ENCODE measurements at places on chromosomes 7 and 10.

DNA sequence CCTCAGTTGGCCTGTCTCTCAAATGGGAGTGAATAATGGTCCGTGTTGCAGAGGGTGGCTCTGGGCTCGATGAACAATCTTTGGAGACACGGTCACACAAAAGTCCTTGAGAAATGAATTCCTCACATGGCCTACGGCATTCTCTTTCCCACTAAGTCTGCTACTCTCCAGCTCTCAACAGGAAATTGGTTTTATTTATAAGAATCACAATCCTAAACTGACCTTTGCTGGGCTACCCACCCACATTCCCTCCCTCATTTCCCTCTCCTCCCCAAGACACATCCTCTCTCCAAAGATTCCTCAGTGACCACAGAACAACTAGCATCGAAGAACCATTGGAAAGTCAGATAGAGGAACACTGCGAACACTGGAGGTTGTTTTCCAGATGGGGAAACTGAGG is 4.7 kb downstream of the AFAP1L2 start:
- DNase-seq, result no peak

GRCh38 chr7:45368129-45368807 is 205.9 kb upstream of the ADCY1 start:
- DNase-seq, result no peak

- no peak for DNase-seq
These were observed 617.6 kb downstream of the INHBA start for GRCh38 chr7:41085244-41085643.

DNA sequence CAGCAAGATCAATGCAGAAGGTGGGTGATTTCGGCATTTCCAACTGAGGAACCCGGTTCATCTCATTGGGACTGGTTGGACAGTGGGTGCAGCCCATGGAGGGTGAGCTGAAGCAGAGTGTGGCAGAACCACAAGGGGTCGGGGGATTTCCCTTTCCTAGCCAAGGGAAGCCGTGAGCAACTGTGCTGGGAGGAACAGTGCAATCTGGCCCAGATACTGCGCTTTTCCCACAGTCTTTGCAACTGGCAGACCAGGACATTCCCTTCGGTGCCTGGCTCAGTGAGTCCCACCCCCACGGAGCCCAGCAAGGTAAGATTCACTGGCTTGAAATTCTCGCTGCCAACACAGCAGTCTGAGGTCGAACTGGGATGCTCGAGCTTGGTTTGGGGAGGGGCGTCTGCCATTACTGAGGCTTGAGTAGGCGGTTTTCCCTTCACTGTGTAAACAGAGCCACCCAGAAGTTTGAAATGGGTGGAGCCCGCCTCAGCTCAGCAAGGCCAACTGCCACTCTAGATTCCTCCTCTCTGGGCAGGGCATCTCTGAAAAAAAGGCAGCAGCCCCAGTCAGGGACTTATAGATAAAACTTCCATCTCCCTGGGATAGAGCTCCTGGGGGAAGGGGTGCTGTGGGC is 58.6 kb upstream of the SLC26A5 start:
- DNase-seq, result no peak

GRCh38 chr10:45420453-45421192 is 46.6 kb downstream of the ALOX5 start:
- DNase-seq, result peak; percentile 27

- no peak for DNase-seq
These were observed 8.6 kb upstream of the ZNF33B start for GRCh38 chr10:42646687-42647640.

- peak; percentile 55 for DNase-seq
These were observed 76.9 kb downstream of the RNF216 start for GRCh38 chr7:5704534-5704922.

DNA sequence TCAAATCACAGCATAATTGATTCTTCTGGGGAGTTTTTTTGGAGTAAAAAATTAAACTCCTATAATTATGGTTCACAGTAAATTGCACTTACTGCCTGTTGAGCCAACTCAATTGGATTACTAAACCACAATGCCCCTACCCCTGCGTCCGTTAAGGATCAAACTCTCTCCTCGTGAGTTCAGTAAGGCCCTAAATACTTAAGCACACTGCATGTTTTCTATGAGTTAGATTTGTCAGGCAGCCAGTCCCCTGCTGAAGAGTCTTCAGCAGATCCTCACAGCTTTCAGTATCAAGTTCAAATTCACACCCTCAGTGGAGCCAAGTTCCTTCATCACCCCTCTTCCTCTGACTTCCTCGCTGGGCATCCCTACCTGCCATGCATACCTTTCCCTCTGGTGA is 275.0 kb upstream of the BMPER start:
- no peak for DNase-seq

DNA sequence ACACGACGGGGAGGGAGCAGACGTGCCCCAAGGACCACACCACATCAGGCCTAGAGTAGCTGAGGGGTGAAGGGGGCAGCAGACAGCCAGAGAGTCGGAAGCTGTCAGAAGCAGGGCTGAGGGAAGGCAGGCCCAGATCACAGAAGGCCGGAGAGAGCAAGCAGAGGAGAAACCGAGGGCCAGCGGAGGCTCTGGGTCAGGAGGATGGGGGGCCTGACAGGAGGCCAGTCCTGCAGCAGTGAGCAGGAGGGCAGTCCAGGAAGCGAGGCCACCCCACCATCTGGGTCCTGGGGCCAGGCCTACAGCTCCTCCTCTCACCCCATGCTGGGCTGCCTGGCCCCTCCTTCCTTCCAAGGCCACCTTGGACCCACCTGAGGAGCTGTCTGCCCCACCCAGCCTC is 20.3 kb downstream of the SLIT1 start:
- no peak for DNase-seq

DNA sequence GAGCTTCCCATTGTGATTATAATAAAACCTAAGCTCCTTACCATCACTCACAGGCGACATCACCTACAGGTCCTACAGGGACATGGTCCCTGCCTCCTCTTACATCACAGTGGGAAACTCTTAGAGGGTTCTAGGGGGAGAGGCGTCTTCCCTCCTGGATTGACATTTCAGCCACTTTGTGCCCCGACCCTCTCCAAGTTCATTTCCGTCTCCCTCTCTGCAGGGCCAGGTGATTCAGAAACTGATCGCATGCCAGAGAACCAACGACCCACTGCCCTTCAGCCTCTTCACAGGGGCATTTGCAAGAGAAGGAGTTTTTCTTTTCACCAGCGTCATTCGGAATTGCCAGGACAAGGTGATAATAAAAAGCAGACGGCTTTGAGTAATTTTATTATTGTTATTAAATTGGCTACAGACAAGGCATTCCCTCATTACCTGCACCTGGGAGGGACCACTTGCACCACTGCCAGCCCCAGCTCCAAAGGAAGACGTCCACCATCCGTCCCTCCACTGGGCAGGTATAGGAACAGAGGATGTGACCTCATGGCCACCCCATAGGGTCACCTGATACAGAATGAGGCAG is 85.8 kb upstream of the CUX1 start:
- no peak for DNase-seq

DNA sequence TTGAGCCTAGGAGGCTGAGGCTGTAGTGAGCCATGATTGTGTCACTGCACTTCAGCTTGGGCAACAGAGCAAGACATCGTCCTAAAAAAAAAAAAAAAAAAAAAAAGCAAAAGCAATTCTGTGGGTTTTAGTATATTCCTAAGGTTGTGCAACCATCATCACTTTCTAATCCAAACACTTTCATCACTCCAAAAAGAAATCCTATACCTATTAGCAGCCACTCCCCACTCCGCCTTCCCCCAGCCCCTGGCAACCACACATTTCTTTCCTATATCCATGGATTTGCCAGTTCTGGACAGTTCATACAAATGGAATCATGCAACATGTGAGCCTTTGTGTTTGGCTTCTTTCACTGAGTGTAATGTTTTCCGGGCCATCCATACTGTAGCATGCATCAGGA is 20.4 kb downstream of the ZAN start:
- DNase-seq, result no peak

DNA sequence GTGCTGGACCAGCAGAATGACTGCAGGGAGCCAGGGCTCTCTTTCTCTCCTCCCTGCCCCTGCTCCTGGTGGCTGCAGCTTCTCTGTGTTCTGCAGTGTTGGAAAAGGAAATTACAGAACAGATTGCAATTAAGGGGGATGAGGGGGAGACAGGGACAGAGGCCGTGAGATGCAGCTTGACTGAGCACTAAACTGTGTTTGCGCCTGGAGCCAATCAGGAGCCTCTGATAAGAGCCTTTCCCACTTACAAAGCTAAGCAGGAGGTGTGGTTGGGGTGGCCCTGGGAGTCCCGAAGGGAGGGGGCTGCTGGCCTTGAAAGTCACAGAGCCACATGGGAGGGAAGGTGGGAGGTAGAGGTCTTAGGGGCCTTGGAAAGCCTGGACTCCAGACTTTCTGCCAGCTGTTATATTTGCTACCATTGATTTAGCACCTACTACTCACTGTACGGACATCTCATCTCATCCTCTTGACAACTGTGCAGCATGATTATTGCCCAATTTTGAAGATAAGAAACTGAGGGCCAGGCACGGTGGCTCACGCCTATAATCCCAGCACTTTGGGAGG is 26.7 kb downstream of the TRIM8 start:
- no peak for DNase-seq

- DNase-seq, result no peak
These were observed 148.2 kb upstream of the WNT16 start for GRCh38 chr7:121180436-121181063.

GRCh38 chr10:60277656-60278055 is 112.0 kb downstream of the ANK3 start:
- no peak for DNase-seq

- no peak for DNase-seq
These were observed 125.7 kb downstream of the FOXP2 start for GRCh38 chr7:114540291-114540690.

DNA sequence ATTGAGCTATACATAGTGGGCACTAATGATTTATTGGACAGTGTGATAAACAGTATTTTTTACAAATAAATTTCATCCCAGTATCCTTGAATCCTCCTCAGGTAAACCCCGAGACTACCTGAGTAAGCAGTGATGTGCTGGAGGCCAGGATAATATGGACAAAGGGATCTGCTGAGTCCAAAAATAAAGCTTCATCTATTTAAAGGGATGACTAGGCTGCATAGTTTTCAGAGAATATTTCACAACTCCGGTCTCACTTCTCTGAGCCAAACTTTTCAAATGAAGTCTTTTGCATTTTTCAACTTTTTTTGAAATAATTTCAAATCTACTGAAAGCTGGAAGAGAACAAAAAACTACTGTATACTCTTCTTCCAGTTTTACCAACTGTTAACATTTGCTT is 2.5 kb downstream of the ACTR3B start:
- no peak for DNase-seq

DNA sequence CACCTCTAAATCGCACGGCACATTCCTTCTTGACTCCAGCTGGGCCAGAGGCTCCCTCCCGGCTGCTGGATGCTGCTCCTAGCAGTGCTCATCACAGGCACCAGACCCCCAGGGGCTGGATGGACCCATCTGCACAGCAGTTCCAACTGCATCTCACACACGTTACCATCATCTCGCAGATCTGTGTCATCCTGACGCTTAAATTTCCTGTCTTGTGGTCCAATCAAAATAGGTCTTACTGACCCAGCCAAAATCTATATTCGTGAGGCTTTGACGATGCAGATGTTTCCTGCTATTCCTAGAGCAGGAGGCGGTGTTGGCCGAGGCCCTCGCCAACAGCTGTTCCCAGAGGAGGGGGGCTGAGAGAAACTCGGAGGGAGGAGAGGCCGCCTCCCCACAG is 108.0 kb downstream of the MKI67 start:
- no peak for DNase-seq

DNA sequence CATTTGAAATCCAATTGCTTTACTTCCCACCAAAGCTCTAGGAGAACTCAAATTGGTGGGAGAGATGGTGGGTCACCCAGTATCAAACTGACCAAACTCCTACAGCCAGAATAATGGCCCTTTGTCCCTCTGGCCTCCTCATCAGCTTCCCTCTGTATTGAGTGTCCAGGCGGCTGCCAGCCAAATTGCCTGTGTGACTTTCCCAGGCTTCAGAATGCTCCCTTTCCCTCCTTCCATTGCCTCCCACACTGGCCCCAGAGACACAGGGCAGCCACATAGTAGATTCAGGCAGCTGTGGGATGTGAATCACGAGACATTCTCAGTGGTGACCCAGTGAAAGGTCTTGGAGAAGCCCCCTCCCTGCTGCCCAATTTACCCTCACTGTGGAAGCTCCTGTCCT is 12.7 kb upstream of the VDAC2 start:
- no peak for DNase-seq

DNA sequence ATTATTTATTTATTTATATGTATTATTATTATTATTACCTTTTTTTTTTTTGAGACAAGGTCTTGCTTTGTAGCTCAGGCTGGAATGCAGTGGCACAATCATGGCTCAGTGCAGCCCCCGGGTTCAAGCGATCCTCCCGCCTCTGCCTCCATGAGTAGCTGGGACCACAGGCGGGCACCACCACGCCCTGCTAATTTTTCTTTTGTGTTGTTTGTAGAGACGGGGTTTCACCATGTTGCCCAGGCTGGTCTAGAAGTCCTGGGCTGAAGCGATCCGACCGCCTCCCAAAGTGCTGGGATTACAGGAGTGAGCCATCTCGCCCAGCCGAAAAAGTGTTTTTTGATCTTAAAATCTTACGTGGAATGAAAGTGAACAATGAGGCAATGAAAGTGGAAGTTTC is 79.4 kb upstream of the C1GALT1 start:
- no peak for DNase-seq

DNA sequence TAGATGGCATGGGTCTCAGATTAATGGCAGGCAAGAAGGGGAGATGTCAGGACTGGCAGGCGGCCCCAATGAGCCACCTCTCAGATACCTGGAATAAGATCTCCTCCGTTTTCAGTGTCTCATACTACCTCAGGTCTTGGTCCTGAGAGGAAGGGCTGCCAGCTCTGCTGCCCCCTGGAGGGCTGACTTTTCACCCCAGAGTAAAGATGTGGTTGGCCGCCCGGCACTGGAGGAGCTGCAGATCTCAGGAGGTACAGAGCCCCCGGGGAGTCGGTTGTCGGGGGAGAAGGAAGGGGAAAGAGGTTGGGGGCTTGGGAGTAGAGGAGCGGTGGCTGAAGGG is 642 bp upstream of the COL13A1 start:
- peak; percentile 18 for DNase-seq

DNA sequence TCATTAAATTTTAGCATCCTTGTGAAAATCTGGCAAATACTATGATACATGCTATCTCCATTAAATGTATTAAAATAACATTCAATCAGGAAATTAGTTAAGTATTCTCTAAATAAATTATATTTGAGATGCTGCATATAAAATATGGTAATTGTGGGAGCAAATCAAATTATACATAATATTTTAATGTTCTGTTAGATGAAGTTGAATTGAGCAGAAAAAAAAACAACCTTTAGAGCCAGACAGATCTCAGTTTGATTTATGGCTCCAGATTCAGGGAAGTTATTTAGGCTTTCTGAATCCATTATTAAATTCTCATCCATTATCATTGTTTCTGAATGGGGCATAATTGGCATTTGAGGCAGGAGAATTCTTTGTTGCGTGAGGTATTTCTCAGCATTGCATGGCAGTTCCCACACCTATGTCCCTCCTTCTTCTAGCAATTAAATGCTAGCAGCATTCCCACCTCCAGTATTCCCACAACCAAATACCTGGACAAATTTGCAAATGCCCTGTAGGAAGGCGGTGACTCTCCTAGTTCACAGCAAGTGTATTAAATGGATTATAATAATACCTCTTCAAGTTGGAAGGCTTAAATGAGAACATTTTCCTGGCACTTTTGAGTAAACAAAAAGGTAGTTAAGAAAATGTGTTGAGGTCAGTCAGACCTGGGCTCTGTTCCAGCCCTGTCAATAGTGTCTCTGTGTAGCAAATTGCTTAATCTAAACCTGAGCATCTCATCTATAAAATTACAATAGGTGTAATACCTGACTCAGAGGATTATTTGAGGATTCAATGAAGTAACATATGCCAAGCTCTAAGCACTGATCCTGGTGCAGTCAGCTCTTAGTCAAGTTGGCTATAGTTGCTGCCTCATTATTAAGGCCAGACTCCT is 108.9 kb downstream of the RNLS start:
- DNase-seq, result no peak
